Metanephros (tissue), 2 donors: ENCODE measurements at places on chromosomes 5 and 9. TPM values are rescaled to one million over a fixed set of nuclear protein-coding genes. Genes with fewer than 3 reads are reported as not detected.

Gene PPP2R2B
- 10.3 TPM for total RNA-seq

Gene SPAAR
- 1.8 TPM for total RNA-seq

Gene TPRN
- total RNA-seq: 8.2 TPM

Gene ACOT12
- 1.3 TPM for total RNA-seq

Gene TLR4
- total RNA-seq: 18.2 TPM

Gene PLEKHG4B
- 10.0 TPM for total RNA-seq

Gene MSX2
- 0.47 TPM for total RNA-seq

Gene HK3
- total RNA-seq: 11.3 TPM
